ENCODE measurements at places on chromosomes 5 and 9.

DNA sequence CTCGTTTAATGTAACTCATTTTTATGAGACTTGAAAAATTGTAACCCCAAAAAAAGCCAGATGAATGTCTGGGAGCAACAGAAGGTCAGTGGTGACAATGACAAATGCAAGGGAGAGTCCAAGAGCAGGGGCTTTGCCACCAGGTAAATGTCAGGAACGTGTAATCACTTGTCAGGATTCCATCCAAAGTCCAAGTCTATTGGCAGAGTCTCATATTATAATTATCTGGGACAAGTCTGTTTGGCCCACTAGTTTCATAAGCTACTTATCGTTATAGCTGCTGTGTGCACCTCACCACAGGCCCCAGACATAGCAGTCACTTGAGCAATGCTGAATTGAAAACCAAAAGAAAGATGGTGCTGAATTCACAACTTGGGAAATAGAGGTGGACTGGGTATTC lies 180.8 kb downstream of the DNAH5 start:
- no peak for DNase-seq

DNA sequence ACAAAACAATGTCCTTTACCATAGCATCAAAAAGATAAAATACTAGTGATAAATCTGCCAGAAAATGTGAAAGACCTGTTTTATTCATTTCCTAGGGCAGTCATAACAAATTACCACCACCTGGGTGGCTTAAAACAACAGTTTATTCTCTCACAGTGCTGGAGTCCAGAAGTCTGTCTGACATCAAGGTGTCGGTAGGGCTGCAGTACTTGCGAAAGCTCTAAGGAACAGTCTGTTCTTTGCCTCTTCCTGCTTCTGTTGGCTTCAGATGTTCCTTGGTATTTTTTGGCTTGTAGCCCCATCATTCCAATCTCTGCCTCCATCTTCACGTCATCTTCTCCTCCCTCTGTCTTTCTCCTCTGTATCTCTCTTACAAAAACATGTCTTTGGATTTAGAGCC lies 51.0 kb downstream of the PTPDC1 start:
- no peak for DNase-seq

DNA sequence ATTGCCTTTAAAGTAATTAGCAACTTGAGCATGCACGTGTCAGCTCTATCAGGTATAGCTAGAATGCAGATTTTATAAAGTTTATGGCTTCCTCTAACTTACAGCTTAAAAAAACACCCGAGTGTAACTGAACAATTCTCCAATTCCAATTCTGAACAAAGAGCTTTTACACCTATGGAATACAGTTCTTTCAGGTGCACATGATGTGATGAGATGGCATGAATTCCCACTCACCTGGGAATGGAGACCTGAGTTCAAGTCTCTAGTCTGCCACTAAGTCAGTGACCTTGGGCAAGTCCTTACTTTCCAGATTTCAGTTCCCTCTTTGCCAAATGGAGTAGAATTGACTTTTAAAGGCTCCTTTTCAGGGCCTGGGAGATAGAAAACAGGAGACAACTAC lies 1.8 kb downstream of the ZFAND5 start:
- DNase-seq: no peak

GRCh38 chr5:58453306-58453705 lies 6.6 kb downstream of the PLK2 start:
- no peak for DNase-seq

DNA sequence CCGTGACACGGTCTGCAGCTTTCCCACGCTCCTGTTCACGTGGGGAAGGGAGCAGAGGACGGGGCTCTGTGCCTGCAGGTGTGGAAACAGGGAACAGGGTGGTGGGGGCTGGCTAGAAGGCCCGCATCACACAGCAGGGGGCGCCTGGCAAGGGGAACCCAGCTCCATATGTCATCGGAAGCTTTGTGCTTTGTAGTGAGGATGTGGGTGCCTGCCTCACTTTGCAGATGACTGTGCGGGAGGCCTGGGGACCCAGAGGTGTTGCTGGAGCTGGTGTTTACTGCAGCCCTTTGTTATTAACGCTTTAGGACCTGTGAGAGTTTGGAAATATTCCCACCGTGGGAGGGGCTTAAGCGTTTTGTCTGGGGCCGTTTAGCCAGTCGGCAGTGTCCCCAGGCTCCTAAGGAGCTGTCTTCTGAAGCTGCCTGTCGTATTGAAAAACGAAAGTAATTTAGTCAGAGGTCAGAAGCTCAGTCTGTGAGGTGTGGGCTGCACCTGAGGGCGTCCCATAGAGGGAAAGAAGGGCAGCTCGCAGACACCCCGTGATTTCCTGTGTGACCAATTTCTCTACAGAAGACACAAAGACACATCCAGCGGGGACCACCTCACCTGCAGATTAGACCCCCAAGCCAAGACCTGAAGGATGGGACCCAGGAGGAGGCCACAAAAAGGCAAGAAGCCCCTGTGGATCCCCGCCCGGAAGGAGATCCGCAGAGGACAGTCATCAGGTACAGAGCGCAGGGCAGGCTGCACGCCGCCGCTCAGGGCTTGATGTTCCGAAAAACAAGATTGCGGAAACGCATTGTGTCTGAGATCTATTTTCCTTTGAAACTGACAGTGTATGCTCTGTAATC lies 9.1 kb downstream of the MAN1B1 start:
- DNase-seq: peak; percentile 87

DNA sequence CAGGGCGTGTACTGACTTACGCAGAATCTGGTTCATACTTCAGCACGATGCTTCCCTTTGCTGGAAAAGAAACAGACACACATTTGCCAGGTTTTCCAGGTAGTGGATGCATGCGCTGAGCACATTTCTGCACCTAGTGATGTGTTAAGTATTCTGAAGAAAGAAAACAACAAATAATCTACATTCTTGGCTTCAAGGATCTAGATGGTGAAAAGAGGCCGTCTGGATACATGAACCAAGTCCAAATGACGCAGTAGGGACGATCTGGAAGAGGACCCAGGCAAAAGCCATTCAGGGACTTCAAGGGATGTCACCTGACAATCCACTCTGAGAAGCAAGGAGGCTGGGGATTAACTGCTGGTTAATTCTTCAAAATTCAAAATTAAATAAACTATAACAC lies 30.4 kb downstream of the NSUN2 start:
- DNase-seq: no peak

GRCh38 chr5:132890817-132891216 lies 17.3 kb downstream of the LEAP2 start:
- no peak for DNase-seq

All from effector CD4-positive, alpha-beta T cell (primary cell).